ENCODE measurements at places on chromosomes 7 and 10.

DNA sequence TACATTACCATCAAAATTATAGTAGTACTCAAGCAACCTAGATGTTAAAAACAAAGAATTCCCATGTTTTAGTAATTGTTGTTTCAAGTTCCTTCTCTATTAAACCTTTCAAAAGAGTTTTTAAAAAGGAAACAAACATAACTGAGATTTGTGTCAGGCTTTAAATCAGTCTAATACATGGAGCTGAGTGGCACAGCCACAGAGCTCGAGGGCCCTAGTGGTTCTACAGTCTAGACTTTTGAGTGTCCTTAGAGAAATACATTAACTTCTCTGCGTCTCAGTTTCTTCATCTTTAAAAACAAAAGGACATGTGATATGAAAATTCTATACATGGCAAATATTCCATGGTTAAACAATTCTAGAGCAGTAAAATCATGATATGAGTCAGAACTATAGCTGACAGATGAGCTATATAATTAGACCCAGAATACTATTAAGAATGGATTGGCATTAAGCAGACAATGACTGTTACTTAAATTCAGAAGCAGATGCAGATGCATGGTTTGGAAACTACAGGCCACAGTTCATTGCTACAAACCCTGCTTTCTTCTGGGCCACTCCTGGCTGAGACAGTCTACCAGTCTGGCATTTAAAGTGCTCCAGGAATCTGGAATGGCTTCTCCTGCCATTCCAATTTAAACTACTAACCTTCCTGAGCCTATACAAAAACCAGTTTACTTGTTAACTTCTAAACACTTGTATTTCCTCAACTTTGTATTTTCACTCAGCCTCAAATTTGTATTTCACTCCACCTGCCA, 77.4 kb downstream of the EPC1 start:
- no peak for DNase-seq

- DNase-seq: no peak
These were observed 52.3 kb upstream of the PIP4K2A start for GRCh38 chr10:22766693-22767092.

DNA sequence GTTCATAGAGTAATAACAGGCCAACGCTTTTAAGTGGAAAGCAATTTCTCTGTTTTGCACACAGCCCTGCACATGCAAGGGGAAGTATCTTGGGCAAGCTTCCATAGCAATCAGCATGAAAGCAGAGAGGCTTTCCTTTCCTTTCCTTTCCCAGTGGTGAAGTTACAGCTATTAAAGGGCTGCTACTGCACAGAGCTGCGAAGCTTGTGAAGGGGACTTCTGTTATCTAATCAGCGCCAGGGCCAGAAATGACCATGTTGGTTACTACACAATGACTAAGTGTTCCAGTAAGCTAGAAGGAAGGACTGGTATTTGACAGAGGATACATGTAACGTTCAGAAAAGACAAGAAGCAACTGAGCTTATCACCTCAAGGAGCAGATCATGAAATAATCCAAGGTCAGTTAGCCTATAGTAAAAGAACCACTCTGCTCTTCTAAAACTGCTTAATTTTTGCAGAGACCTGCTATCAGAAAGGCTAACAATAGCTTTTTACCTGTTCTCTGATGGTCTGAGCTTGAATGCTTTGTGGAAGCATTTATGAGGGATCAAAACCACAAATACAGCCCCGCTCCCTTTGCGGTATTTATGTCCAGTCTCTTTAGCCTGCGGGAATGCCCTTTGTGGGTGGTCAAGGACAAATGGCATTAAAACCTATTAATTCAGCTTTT, 45.9 kb downstream of the SGMS1 start:
- DNase-seq: peak; percentile 51

- no peak for DNase-seq
These were observed 108.1 kb downstream of the CCDC71L start for GRCh38 chr7:106552645-106553445.

DNA sequence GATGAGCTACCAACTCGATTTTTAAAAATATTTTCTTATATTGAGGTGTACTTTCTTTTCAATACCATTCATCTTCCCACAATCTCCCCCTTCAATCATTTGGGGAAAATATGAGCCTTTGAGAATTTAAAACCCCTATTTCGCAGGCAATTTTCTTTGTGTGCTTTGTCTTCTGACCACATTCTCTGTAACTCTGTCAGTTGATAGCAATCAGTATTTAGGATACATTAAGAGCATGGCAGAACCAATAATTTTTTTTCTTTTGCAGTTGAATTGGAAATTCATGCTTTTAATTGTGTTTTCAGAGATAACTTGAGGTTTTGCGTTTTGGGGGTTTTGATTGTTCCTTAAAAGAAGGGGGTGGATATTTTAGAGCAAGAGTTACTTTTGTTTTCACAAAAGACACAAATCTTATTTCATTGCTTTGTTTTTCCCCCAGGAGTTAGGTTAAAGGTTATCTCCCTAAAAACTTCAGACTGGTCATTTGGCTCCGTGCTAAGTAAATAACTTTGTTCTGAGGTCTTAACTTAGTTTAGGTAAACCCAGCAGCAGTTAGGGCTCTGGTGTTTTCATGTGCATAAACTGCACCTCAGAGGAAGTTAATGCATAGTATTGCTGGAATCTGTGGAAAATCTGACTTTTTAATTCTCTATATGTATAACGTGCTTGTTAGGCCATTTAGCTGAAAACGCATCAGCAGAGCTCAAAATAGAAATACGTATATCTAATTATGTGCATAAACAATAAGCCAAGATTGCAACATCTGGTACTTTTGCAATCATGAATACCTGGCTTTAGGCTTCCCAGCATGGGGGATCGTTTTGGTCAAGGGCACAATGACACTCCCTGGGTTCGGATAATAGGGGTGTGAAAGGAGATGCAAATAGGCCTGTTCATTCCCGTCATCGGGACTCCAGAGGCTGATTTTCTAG, 676.4 kb upstream of the ANKRD30A start:
- DNase-seq: no peak

GRCh38 chr7:130939321-130940095, 205.5 kb upstream of the KLF14 start:
- peak; percentile 40 for DNase-seq

- DNase-seq: no peak
These were observed 35.2 kb downstream of the BMPER start for GRCh38 chr7:33940503-33940902.

DNA sequence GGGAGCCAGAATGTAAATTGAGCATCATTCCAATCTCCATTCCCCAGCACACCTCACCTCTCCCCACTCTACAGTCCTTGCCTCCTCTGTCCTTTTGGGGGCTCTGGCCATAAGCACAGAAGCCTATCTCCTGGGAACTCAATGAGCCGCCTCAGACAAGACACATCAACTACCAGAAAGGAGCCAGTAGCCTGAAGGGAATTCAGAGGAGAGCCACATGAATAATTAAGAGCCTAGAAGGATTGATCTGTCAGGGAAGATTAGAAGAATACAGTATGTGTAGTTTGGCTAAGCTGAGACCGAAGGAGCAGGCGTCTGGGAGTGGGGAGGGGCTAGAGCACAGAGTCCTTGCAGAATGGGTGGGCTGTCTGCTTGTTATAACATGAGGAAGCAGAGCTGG, 31.2 kb downstream of the FRMD4A start:
- DNase-seq: no peak

DNA sequence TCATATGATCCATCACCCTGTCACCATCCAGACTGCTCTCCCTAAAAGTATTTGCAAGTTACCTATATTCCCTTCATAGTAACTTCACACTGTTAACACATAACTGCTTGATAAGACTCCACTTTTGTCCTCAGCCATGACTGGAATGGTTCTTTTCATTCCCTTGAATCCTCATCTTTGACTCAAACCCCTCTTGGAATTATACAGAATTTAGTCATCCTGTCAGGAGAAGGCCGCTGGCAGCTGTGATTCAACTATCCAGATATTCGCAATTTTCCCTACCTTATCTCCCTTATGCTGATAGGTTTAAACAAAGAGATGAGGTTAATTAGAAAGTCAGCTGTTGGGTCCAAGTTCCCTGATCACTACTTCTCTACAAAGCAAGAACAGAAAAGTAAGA, 143.0 kb upstream of the HPS1 start:
- no peak for DNase-seq

DNA sequence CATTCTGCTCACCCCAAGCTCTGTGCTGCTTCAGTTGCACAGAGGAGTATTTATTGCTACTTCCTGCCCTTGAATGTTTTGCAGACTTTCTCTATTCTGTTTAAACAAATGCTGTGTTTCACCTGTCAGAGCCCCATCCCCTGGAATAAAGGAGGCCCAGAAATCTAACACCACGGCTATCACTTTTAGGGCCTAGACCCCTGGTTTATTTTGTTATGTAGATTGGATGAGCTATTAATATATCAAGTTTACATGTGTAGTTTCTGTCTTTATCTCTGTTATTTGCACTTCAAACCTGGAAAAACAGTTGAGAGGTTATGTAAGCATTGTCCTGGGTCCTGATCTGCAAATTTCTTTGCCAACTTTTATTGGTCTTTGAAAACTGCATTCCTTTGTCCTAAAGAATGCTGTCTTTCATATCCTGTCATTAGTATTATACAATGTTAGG, 630.1 kb downstream of the PARD3 start:
- no peak for DNase-seq

GRCh38 chr10:132973903-132974241, 31.5 kb upstream of the CFAP46 start:
- no peak for DNase-seq

- no peak for DNase-seq
These were observed 48.0 kb downstream of the THNSL1 start for GRCh38 chr10:25064401-25064800.

DNA sequence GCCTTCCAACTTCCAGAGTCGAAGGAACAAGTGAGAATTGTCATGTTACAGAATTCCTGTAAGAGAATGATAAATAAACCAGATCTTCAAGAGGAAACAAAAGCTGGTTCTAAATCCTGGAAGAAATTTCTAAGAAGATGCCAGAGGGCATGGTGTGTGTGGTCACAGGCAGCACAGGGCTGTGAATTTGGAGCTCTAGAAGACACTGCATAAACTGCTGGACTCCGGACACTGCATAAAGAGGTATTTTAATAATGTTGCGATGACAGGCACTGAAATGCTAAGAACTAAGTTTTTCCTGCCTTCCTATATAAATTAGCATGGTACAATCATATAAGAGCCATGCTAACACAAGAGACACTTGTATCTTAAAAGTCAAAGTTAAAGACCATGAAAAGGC, 86.0 kb downstream of the LARP4B start:
- DNase-seq: no peak

DNA sequence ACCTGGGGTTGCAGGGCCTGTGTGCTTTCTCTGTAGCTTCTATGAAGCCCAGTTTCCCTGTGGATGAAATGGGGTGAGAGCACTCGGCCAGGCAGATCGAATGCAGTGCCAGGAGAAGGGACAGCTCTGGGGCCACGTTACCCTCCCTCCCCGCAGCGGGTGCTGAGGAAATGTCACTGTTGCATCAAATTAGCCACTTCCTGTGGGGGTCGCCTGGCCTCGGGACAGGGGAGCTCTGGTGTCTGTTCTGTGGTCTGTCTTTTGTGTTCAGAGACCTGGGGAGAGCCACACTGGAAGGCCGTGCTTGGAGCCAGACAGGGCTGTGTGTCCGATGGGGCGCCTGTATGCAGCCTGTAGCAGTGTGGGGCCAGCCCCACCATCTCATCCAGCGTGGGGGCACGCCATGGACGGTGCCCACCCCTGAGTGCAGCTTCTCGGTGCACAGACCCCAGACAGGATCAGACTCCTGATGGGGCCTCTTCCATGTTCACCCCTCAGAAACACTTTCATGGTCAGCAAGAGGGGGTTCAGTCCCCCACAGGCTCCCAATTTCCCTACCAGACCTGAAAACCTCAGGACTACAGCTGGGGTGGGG, 13.6 kb downstream of the TTYH3 start:
- no peak for DNase-seq

DNA sequence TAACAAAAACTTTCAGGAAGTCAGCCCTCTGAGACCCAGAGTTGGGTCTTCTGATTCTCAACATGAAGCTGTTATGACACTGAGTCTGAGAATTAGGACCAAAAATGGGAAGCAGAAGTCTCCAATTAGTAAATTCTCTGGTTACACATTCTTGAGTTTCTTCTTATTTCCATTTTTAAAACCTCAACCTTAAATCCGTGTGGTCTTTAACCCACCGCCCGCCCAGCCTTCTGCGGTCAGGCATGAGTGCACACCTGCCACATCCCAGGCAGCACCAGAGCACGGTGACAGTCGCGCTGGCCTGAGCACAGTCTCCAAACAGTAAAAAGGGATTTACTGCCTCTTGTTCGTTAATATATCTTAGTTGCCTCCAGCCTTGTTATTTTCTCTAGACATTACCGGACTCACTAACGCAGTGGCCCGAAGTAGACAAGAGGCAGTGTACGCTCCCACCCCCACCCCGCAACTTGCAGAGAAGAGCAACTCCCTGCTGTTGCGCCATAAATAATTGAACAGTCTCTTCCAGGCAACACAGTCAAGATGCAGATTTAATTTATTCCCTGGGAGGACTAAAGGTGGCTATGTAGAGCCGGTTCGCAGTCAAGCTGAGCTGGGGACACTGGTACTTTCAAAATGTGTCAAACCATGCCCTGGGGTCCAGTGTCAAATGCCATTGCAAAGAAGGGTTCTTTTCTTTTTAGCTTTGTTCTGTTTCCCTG, 147.0 kb upstream of the CELF2 start:
- no peak for DNase-seq

DNA sequence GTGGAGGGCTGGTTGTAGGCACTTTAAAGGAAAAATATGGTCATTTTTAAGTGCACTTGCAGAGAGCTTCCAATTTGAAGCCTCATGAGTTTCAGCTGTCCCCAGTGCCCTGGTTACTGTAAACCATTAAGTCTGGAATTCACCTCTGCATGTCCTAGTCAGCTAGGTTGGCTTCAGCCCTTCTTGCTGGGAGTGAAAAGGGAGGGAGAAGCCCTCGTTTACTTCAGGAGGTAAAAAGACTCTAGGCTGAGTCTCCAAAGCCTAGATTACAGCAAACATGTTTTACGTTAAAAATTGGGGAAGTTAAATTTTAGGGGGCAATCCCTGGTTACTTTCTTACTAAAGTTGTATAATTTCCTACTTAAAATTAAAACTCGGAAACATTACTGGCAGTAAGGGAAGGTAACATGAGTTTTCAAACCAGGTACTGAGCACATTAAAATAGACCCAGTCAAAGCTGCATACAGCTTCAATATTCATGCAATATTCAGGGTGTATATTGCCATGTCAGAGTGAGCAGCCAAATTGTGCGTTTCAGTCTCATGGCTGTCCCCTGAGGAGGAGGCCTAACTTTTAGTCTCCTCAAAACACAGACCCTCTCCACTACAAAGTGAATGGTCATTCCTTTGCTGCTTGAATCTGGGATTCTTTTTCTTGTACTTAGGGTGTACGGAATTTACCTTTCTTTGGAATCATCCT, 156.7 kb downstream of the PRKG1 start:
- no peak for DNase-seq

- DNase-seq: no peak
These were observed 254.8 kb upstream of the CTBP2 start for GRCh38 chr10:125415006-125415633.

Data from cerebellum (tissue), 4 donors.